ENCODE measurements at places on chromosomes 3 and 15.

- DNase-seq = no peak
Observed at GRCh38 chr15:85689729-85690128, 105.0 kb downstream of the KLHL25 start.

DNA sequence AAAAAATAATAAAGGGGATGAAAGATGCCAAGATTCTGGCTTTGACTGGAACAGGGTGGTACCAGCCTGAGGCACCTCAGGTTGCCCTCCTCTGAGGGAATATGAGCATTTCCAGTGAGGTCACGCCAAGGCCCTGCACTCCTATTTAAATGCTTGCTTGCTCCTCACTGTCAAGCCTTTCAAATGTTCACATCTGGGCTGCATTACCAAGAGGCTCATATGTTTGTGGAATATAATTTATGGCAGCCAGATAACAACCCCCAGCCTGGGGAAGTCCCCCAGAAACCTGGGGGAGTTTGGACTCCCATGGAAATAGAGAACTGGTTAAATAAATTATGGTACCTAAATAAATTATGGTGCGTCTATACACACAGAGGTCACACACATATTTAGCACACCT, 88.4 kb downstream of the FRMD4B start:
- no peak for DNase-seq

GRCh38 chr15:67495585-67495984, 25.3 kb upstream of the C15orf61 start:
- DNase-seq = no peak

DNA sequence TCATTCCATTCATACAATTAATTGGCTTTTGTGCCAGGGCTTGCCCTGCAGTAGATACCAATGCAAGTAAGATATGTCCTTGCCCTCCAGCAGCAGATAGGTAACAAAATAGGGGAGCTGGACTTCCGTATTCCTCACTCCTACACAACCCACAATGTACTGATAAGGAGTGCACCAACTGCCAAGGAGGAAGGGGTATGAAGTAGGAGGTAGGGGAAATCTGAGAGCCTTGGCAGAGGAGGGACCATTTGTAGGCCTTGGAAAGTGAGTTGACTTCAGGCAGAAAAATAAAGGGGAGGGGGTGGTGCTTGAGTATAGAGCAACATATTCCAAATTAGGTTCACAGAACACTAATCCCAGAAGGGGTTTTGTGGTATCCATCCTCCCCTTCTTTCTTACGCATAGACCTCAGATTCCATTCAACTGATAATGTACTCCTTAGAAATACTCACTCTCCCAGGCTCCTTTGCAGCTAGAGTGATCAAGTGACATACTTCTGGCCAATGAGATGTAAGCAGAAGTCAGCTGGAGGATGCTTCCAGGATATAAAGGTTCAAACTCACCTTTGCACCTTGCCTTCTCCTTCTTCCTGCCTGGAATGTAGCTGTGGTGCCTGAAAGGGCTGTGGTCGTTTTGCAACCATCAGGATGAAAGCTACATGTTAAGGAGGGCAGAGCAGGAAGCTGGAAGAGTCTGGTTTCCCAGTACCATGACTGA, 127.1 kb upstream of the SMAD3 start:
- no peak for DNase-seq

DNA sequence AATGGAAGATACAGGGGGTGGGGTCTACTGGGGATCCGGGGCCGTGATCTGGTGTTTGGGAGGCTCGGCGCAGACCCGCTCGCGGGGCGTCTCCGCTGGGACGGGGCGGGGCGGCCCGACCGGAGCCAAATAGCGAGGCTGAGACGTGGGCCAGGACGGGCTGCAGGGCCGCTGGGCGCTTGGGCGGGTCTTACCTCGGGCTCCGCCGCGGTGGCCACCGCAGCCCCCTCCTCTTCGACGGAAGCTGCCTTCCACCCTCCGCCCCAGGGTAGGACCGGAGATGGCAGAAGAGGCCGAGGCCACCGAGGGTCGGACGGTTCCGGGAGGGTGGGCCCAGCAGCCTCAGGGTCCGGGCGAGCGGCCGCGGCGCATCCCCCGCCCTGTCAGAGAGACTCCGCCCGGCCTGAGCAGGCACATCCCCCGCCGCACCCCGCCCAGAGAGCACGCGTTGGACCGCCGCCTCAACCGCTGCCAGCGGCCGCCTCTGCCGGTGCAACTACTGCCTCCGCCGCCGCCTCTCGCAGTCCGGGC, 399 bp downstream of the MYO9A start:
- DNase-seq = no peak

DNA sequence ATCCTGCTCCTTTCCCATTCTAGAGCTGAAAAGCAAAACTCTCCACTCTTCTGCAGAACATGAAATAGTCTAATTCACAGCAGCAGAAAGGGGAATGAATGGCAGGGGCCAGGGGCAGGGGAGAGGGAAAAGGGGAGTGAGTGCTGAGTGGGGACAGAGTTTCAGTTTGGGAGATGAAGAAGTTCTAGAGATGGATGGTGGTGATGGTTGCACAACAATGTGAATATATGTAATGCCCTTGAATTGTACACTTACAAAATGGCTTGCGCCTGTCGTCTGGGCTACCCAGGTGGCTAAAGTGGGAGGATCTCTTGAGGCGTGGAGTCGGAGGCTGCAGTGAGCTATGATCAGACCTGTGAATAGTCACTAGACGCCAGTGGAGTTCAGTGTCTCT, 78.5 kb upstream of the MEF2A start:
- no peak for DNase-seq

- no peak for DNase-seq
Observed at GRCh38 chr3:156389449-156389950, 165.4 kb downstream of the SSR3 start.

- no peak for DNase-seq
Observed at GRCh38 chr15:35777061-35777460, 231.1 kb upstream of the DPH6 start.

GRCh38 chr3:24264748-24265158, 229.9 kb downstream of the THRB start:
- no peak for DNase-seq

- no peak for DNase-seq
Observed at GRCh38 chr15:30042556-30042955, 40.2 kb upstream of the GOLGA8J start.

Measured in epithelial cell of proximal tubule (primary cell).